ENCODE measurements at places on chromosomes 2 and 18. TPM values are rescaled to one million over a fixed set of nuclear protein-coding genes. Genes with fewer than 3 reads are reported as not detected.

Gene PSMA8
- not detected for polyA plus RNA-seq

Gene TET3
- polyA plus RNA-seq: 3.1 TPM

DNA sequence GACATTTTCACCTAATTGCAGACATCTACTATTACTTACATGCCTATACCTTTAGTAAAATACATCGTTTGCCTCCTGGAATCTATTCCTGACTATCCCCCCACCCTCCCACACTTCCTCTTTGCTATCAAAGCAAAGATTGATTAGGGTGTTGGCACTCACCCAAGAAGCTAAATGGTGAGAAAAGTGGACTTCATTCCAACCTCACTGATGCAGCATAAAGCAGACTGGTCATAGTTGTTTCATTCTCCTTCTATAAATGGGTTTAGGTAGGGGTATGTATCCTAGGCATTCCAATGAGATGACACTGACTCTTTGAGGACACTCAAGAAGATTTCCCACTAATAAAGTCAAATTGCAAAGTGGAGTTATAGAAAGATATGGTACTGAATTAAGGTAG lies 97.4 kb downstream of the LRP1B start:
- no peak for DNase-seq

DNA sequence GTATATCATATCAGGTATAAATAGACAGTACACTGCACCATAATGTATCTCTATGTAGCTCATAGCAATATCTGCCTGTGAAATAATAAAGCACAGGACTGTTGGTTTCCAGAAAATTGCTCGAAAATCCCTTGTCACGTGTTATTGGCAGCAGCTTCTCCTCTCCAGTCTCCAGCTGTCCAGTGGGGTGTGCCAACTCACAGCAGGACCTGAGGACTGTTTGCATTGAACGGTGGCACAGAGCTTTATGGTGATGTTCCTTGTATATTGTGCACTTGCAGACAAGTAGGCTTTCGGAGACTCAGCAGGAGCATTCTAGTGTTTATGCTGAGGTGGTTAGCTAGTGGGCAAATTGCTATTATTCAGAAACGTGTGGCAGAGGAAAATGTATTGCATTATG lies 182.2 kb upstream of the ATP5MC3 start:
- DNase-seq: no peak

GRCh38 chr2:175864137-175864850 lies 137.8 kb downstream of the LNPK start:
- no peak for DNase-seq

DNA sequence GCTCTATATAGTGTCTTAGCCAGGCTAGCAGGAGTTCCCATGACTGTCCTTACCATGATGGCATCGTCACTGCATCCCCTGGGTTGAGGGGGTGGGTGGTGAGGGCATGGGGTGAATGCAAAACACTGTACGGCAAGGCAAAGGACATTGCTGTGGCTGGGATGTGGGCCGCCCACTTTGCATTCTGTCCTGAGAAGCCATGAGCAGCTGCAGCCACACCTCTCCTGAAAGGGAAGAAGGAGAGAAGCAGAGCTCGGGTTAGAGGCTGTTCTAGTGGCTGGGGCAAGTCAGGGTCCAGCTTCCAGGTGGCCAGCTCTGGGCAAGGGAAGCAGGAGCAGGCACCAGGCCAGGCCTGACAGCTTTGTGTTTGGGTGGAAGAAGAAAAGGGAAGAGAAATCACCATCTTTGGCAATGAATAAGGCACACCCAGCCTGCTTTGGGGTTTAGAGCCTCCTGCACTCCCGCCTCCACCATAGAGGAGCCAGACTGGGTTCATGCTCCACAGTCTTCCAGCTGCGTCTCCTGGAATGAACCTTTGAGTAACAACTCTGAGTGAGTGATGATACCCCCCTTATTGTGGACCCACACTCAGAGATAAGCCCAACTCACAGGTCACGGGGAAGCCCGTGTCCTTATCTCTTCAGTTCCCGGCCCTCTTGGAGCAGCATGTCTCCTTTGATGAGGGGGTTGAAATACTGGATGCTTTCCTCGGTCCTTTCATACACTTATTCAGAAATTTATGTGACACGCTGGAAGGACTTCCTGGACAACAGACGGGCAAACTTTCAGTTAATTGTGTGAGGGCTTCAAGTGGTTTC lies 63.4 kb downstream of the INPP4A start:
- DNase-seq: no peak

DNA sequence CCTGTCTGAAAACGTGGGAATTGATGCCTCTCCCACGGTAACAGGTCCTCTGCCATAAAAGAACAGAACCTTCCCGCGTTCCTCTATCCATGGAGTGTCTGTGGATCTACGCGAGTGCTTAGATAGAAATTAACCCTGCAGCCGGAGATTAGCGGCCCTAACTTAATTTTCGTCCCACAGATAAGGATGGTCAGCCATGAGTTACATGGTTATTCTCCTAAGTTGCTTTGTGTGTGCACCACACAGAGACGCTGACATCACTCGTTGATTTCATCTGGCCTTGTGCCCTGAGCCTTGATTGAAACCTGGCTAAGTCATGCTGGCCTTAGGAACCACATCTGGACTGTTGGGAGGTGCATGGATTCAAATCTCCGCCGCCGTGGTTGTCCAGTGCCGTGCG lies 132.1 kb downstream of the GBX2 start:
- DNase-seq: no peak

Gene WDR43
- polyA plus RNA-seq: 95.5 TPM

GRCh38 chr2:70089983-70090525 lies 2.8 kb downstream of the PCBP1 start:
- no peak for DNase-seq

Gene UGT1A3
- polyA plus RNA-seq: not detected

Gene ACADL
- polyA plus RNA-seq: not detected

- no peak for DNase-seq
Observed at GRCh38 chr18:2723207-2723606, 67.7 kb downstream of the SMCHD1 start.

DNA sequence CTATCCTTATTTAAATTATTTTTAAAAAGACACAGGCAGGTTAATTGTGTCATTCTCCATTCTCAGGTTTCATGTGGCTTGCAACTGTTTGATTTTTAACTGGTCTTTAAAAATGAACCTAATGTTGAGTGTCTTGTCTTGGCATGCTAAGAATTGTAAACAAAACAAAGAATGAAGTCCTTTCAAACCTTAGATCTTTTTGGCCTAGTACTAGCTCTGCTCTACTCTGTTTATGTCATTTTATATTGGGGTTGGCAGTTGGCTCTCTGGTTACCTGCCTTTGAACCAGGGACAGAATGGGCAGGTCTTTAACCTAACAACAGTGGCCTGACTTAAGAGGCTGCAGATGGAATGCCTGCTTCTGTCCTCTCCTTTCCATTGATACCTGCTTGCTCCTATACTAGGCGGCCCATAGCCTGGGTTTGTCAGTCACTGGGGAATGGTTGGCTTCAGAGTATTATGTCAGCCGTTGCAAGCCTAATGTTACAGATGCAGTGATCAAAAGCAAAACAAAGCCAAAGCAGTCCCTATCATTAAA lies 85.5 kb downstream of the MTA3 start:
- DNase-seq: no peak

GRCh38 chr18:69978732-69979715 lies 31.4 kb upstream of the CD226 start:
- no peak for DNase-seq

- DNase-seq: no peak
Observed at GRCh38 chr2:188076149-188077056, 215.3 kb upstream of the GULP1 start.

GRCh38 chr18:46433121-46433826 lies 223.7 kb downstream of the LOXHD1 start:
- no peak for DNase-seq

- DNase-seq: no peak
Observed at GRCh38 chr18:58980991-58981390, 116.3 kb downstream of the ZNF532 start.

DNA sequence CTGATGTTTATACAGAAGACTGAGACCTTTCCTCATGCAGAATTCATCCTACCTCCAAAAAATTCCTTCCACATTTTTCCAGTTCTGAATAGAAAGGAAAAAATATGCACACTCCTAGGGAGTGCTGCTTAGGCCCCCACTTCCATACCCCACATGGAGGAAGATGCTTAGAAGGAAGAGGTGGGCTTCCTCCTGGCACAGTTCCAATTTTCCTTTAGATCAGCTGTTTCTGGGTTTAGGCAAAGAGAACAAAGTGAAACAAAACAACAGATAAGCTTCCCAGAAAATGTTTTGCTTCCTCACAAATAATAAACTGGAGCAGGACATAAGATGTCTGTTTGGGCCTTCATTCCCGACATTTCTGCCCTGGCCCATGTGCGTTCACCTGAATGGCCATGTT lies 172.6 kb downstream of the PRPF40A start:
- DNase-seq: no peak

Gene GCG
- polyA plus RNA-seq: 0.27 TPM

Gene SLC11A1
- polyA plus RNA-seq: not detected

GRCh38 chr2:179909845-179910734 lies 48.7 kb upstream of the ZNF385B start:
- DNase-seq: no peak

Measured in AG04450 (cell line).